ENCODE measurements at places on chromosomes 16 and 17.

- no peak for DNase-seq
Observed at GRCh38 chr16:85519540-85520231, 93.4 kb upstream of the GSE1 start.

DNA sequence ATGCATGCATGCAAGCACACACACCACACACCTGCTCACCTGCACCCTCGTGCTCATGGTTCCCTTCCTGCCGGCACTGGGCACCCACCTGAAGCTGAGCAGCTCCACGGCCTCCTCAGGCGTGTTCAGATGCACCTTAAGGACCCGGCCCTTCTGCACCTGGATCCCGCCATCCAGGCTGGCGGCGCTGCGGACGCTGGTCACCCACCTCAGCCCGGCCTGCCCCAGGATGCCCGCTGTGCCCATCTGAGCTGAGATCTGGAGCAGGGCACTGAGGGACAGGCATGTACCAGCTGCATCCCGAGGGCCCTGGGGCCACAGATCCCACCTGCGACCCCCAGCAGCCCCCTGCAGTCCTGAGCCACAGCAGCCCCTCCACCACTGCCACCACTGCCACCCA is 110.0 kb downstream of the LITAF start:
- no peak for DNase-seq

DNA sequence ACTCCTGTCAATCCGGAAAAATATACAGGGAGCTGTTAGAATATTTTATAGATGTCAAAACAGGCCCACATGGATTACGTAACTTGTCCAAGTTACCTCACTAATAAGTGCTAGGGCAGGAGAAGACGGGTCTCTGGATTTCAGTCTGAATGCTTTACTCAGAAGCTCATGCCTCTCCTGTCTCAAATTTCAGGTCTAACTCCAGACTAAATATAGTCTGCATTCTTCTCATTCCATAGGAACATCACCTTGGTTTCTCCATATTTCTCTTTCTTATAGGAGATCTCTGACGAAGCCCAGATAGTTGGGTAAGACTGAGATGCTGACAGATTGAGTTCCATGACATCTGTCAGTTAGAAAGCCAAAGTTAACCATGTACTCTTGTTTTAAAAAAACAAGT is 174.2 kb downstream of the STX8 start:
- DNase-seq: no peak

DNA sequence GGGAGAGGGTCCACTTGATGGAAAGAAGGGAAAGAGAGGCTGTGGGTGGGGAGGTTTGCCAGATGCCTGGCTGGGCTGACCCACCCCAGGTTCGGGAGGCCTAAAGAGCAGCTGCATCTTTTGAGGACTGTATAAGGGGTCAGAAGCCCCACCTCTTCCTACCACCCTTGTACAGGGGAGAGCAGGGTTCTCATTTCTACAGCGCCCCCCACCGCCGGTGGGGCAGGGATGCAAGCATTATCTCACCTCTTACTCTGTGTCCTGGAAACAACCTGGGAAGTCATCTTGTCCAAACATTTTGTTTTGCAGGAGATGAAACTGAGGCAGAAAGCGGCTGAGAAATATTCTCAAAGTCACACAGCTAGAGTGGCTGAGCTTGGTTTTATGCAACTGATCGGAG is 22.5 kb upstream of the CCDC182 start:
- DNase-seq: no peak

GRCh38 chr16:65260746-65261145 is 138.9 kb upstream of the CDH11 start:
- no peak for DNase-seq

DNA sequence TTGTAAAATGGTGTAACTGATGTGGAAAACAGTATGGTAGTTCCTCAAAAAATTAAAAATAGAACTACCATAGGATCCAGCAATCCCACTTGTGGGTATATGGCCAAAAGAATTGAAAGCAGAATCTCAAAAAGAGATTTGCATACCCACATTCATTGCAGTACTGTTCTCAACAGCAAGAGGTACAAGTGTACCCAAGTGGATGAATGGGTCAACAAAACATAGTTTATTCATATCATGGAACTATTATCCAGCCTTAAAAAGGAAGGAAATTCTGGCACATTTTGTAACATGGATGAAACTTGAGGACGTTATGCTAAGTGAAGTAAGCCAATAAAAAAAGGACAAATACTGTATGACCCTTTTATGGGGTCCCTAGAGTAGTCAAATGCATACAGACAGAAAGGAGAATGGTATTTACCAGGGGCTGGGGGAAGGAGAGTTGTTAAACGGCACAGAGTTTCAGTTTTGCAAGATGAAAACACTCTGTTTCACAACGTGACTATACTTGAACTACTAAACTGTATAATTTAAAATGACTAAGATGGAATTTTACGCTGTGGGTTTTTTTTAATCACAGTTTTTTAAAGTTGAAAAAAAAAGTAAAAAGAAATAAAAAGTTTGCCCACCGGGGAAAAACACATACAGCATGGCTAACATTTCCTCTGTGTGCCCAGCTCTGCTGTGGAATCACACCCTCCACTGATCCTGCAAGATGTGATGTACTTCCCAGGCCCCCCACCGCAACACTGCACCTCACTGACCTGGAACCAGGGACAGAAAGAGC is 6.1 kb downstream of the TVP23A start:
- DNase-seq: no peak

DNA sequence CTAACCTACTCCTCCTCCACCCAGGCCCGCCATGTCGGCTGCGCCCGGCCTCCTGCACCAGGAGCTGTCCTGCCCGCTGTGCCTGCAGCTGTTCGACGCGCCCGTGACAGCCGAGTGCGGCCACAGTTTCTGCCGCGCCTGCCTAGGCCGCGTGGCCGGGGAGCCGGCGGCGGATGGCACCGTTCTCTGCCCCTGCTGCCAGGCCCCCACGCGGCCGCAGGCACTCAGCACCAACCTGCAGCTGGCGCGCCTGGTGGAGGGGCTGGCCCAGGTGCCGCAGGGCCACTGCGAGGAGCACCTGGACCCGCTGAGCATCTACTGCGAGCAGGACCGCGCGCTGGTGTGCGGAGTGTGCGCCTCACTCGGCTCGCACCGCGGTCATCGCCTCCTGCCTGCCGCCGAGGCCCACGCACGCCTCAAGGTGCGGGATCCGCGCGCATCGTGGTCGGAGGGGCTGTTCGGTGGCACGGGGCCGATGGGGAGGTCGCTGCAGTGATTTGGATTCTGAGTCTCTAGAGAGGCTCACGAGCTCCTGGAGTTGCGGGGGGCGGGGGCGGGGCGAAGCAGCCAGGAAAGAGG is 878 bp downstream of the TRIM72 start:
- DNase-seq: no peak

GRCh38 chr17:39036009-39036408 is 68.8 kb upstream of the FBXO47 start:
- no peak for DNase-seq

DNA sequence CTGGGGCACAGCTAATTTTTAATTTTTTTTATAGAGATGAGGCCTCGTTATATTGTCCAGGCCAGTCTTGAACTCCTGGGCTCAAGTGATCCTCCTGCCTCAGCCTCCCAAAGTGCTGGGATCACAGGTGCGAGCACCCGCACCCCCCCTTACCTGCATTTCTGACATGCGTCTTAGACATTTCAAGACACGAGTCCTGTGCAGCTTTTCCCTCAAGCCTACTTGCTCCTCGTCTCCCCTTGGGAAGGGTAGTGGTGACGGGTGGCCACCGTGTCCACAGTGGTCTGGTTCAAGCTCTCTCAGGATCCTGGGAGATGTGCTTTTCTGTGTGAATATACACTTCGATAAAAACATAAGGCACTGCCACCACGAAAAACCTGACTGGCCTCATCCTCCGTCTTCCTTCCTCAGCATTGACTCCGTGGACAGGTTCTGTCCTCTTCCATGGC is 9.6 kb downstream of the CANT1 start:
- DNase-seq: no peak

DNA sequence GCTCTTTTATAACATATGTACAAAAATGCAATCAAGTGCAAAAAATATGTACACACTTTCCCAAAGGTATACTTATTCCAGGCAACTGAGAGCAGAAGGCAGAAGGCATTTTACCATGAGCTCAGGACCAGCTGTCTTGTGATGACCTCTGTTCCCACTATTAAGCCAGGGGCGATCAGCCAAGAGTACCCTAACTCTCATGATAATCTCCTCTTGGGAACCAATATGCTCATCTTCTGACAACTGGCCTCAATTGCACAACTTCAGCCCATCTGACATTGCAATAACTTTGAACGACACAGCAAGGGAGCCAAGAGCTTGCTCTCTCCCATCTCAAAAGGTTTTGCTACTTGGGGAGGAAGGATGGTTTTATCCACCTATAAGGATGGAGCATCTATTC is 471.9 kb downstream of the HS3ST3B1 start:
- no peak for DNase-seq

DNA sequence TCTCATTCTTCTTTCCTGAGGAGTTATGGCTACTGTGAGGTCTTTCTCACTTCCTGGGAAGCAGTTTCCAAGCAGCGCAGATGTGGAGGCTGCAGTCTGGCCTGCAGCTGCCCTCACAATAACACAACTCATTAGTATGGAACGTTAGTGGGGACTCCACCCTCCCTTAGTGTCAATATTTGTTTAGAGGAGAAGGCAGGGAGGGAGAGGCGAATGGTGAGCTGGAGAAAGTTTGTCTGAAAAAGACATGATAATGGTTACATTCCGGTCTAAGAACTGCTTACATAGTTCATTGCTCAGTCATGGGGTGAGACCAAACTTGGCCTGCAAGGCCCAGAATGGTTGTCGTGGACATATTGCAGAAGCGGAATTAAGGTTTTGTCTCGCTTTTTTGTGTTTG is 170.2 kb downstream of the HS3ST3B1 start:
- no peak for DNase-seq

DNA sequence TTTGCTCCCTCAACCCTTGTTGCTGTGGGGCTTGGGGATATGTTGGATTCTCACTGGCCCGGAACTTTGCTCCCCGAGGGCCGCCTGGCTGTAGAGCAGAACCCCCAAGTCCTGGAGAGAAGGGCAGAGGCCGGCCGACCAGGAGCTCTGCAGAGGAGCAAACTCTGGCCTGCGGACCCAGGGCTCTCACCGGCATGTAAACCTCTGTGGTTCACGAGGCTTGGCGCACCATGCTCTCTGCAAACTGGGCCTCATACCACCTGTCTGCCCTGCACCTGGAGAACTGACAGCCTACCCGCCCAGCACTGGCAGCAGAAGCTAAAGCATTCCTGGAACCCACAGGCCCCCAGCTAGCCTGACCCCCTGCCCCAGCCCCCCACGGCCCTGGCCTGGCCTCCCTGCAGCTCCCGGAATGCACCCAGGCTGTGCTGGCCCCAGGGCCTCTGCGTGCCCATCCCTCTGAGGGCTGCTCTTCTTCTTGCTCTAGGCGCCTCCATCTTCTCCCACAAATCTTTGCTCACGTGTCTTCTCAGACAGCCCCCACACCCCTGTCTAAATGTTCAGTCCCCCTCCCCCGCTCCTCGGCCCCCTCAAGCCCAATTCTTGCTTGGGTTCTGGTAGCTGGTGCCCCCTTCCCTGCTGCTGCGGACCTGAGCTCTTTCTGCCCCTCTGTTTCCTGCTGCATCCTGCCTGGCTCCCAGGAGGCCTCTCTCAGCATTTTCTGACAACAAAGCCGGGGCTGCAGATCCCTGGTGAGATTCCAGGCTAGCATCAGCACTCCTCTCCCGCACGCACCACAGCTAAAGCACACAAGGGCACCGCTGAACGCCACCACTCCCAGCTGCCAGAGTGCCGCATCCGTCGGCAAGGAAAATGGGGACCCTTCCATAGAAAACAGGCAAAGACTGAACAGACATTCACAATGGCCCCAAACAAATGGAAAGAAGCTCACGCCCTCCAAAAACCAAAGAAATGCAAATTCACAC is 23.3 kb downstream of the ACTG1 start:
- no peak for DNase-seq

DNA sequence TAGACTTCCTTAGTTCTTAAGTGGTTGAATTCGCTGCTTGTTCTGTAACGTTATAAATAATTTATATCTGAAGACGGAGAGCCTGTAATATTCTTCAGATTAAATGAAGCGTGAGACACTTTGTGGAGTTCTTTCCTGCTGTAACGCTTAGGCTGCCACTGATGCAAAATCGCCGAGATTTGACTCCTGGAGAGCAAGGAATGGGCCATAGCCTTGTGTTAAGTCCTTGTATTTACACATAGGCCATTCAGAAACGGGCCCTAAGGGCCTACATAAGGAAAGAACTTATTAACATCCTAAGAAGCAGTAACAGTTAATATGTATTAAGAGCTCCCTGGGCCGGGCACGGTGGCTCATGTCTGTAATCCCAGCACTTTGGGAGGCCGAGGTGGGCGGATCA is 936 bp downstream of the EMC6 start:
- DNase-seq: no peak

DNA sequence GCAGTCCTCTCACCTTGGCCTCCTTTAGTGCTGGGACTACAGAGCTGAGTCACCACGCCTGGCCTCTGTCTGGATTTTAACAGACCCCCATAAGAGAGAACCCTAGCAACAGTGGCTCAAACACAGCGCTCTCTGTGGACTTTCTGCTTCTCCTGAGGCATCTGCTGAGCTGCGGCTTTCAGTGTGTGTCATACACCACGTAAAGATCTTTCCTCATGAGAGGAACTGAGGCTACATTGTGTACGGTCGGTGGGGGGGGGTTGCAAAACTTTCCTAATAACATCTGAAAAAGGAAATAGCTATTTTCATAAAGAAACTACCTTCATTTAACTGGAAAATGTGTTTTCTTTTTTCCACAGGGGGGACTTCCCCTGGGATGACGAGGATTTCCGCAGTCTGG is 32.9 kb downstream of the DEF8 start:
- DNase-seq: peak; percentile 23

DNA sequence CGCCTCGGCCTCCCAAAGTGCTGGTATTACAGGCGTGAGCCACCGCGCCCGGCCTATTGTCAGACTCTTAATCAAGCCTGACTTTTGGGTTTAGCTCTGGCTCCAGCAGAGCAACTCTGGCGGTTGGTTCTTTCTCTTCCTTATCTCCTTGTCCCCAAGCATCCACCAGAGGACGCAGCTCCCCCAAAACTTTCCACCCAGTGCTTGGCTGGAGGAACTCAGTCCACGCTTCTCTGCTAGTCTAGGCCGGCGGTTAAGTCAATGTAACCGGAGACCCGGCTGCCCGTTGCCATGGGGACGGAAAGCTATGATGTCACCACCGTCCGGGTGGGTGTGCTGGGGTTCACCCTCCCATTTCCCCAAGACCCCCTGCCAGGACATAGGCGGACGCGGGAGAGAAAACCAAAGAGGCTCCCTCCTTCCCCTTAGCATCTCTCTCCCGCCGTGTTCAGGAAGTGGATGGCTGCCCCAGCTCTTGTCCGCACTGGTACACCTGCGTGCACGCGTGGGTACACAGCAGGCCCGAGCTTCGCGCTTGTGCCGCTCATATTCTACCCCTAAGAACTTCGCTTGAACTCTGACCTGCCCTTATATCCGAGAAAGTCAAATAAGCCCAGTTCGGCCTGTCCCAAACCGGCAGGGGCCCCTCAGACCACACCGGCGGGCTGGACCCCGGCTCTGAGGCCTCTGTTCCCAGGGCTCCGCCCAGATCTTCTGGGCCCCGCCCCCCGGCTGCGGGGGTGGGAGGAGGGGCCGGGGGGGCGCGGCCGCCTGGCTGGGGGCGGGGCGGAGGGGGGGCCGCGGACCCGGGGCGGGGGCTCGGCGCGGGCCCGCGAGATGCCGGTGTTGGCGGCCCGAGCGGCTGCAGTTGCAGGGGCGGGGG is at the start of gene RND2:
TSS of gene RND2 (plus strand) at position 825 of the 883 bp plus-strand sequence. CDS start 117 bp downstream, outside the sequence.
- DNase-seq: peak; percentile 54
